ENCODE measurements at places on chromosomes 3 and 15.
A peak's percentile ranks its signal among the peaks of the same experiment; 100 is the strongest.

DNA sequence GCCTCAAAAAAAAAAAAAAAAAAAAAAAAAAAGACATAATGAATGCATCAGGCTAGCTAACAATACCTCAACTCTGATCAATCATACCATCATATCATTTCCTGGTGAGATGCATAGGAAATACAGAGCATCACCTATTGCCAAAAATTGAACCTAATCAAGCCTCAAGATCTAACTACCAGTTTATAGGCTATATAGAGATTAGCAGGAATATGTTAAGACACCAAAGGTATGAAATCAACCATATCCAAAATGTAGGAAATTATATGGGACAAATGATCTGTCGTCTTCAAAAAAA is 387 bp upstream of the VPS33B start:
- DNase-seq = no peak

GRCh38 chr15:74709011-74709410 is 13.2 kb upstream of the EDC3 start:
- peak; percentile 26 for DNase-seq

GRCh38 chr15:34944936-34945335 is 24.6 kb downstream of the AQR start:
- DNase-seq = no peak

- no peak for DNase-seq
Observed at GRCh38 chr3:115628075-115628412, 4.7 kb downstream of the GAP43 start.

DNA sequence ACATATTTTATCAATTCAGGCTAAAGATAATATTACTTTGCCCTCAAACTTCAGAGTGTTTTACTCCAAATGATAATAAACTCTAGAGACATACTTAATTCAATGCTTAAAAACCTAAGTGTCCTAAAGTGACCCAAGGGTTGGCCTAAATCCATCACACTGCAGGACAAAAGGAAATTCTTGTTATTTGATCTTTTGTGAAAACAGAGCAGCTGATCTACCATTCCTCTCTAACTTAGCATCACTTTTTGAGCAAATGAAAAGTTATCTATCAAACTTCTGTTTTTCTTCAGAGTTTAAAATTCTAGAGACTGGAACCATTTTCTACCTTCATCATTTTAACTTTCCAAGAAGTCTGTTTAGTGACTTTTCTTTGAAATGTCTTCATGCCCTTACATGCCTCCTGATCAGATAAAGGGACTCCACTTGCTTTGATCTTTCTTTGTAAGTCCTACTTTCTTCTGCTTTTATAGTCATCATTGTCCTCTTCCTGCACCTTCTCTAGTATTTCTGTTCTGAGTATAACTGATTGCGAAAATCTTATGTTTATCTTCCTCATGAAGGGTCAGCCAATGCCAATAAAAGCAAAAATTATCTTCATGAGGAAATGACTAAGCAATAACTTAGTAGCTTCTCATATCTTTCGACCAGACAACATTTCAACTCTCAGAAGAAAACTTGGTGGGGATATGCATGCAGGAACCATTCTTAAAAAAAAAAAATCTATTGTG is 378.7 kb upstream of the TGFBR2 start:
- DNase-seq = peak; percentile 94

DNA sequence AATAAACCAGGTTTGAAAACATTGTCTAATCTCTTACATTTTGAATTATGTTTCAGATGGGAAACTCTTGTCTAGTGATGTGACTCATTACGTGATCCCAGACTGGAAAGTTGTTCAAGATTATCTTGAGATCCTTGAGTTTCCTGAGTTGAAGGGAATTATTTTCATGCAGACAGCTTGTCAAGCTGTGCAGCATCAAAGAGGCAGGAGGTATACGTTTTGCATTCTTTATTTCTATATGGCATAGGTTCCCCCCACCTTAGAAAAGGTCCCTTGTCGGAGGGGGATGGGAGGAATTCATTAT is 1.5 kb downstream of the DIS3L start:
- DNase-seq = no peak

DNA sequence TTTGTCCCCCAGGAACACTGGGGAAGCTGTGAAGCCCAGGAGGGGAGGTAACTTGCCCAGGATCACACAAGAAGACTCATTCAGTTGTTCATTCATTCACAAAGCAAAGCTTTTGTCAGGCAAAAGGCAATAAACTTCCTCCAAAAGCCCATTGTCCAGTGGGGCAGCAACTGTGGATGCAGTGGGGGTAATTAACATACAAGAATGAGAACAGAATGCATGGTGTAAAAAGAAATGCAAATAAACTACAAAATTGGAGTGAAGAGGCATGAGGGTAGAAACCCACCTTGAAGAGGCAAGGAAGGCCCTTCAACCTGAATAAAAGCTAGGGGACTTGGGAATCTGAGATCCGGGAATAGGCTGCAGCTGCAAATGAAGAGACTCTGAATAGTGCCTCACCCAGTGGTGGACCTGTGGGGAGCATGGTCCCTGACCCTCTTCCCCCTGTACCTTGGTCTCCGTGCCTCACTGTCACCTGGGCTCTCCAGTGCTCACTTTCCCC is 363.6 kb downstream of the CLSTN2 start:
- no peak for DNase-seq

DNA sequence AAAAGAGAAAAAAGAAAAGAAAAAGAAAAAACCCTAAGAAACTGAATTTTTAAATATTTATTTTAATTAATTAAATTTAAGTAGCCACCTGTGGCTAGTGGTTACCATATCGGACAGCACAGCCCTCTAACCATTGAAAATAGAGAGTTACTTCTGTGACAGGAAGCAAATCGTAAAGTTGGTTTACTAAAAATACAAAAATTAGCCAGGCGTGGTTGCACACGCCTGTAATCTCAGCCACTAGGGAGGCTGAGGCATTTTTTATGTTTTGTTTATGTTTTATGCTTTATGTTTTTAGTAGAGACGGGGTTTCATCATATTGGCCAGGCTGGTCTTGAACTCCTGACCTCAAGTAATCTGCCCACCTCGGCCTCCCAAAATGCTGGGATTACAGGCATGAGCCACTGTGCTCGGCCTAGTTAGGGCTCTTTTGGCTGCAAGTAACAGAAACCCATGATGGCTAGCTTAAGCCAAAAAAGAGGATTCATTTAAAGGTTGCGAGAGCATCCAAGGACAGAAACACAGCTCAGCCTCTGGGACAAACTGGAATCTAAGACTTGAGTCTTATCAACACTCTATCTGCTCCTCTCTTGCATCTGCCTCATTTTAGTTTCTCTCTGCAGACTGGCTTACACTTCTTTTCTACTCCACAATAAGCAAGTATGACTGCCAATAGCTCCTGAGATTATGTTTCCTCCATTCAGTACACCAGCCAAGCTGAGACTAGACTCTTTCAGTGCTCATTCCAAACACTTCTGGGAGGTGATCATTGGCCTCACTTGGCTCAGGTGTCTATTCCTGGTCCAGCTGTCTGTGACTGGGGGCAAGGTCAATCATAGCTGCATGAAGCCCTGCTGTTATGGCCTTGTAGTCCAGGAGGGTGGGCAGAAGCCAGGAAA is 6.8 kb upstream of the SKIL start:
- DNase-seq = peak; percentile 13

DNA sequence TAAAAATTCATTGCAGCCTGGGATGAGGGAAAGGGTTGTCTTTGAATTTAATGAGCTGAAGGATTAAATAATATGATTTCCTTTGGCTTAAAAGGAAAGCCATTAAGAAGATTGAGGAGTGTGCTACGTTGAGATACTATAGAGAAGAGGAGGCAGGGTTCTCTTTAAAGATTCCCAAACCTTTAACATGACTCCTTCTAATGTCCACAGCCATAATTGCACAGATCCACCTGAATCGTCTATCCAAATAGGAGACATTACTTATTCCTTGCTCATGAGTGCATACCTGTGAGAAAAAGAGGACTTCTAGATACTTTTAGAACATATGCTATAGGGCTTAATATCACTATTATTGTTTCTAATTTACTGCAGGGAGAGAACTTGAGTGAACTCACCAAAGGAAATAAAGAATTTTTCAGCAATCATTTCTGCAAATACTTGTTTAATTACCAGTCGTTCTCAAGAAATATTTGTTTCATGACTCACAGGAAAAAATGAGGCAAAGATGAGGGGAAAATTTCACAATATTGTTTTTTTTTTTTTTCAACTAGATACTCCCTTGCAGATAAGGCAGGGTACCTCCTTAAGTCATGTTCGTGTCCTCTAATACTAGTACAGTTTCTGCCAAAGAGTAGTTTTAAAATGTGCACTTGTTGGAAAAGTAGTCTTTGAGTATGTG is 8.9 kb upstream of the SUCNR1 start:
- DNase-seq = peak; percentile 43

- DNase-seq = peak; percentile 26
Observed at GRCh38 chr3:9398700-9399336, 1.4 kb downstream of the SETD5 start.

DNA sequence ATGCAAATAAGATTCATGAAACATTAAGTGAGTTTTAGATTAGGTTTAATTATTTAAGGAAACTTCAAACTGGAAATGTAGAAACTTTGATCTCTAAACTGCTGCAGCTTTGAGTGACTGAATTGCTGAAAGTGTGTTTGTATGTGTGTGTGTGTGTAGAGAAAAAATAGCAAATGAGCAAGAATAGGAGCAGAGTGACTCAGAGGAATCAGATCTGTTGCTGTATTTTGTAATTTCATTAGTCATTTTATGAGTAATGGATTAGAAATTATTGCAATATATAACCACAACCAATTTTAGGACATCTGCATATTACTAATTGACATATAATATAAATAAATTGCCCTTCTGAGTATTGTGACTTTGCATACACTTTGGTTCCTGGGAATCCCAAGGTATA is 52.8 kb upstream of the SLC9A9 start:
- no peak for DNase-seq

GRCh38 chr3:11385891-11386290 is 113.7 kb downstream of the ATG7 start:
- DNase-seq = no peak

GRCh38 chr15:78429477-78429876 is 8.5 kb upstream of the IREB2 start:
- DNase-seq = no peak

GRCh38 chr15:29123171-29123570 is 146.5 kb downstream of the NSMCE3 start:
- no peak for DNase-seq

GRCh38 chr3:8734908-8735307 is 1.3 kb downstream of the CAV3 start:
- no peak for DNase-seq

DNA sequence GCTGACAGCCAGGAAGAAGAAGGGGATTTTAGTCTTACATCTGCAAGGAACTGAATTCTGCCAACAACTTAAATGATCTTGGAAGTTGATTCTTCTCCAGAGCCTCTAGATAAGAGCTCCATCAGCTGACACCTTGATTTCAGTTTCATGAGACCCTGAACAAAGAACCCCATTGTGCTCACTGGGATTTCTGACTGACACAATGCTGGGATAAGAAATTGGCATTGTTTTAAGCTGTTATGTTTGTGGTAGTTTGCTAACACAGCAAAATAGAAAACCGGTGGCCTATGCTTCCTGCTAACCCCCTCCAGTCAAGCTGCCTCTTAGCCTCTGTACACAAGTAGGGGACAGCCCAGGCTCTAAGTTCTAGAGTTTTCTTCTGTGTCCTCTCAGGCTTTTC is 36.2 kb downstream of the MASP1 start:
- no peak for DNase-seq

DNA sequence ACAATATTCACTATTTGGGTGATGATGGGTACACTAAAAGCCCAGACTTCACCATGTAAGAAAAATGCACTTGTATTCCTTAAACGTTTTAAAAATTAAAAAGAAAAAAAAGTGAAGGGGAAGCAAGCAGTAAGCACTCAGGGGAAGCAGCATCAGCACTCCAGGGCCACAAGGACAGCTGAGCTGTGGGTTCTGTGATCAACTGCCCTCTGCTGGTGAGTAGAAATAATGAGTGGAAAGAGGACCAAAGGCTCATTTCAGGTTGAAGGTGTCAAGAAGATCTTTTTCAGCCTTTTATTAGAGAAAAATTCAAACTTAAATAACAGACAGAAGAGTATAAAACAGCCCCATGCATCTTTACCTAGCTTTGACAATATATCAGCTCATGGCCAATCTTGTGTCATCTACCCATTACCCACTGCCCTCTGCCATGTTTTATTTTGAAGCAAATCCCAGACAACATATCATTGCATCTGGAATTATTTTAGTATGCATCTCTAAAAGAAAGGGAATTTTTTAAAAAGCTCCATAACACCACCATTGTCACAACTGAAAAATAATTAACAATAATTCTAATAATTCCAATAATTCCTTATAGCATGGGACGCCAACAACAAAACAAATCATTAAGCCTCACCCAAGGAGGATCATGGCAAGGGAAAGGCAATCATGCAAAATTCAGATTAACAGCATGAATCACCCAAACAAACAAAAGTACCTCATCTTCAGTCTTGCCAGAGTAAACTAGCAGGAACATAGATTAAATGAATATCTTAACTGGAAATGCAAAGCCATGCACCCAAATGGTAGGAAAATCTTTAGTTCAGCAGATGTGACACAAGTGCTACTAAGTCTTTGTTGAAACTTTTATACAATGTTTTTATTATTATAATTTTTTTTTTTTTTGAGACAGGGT is 42.5 kb downstream of the TAMM41 start:
- peak; percentile 61 for DNase-seq

DNA sequence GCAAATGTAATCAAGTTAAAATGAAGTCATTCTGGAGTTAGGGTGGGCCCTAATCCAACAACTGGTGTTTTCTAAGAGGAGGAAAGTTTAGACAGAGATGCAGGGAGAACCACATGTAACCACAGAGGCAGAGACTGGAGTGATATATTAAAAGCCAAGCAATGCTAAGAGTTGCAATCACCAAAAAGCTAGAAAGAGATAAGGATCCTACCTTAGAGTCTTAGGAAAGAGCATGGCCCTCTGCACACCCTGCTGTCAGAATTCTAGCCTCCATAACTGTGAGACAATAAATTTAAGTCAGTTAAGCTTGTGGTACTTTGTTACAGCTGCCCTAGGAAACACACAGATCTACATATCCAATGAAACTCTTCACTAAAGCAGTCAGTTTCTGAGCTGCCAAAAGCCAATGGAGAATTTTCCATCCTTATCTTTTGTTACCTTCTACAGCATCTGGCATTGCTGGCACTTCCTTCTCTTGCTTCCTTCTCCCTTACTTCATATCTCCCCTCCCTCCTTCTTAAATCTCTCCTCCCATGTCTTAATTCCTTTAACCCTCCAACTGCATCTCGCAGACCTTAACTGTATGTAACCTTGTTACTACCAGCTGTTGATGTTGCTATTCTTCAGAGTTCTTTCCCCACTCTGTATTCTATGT is 11.2 kb downstream of the DCBLD2 start:
- no peak for DNase-seq
